ENCODE measurements at places on chromosomes 2 and 18. TPM values are rescaled to one million over a fixed set of nuclear protein-coding genes. Genes with fewer than 3 reads are reported as not detected.
A peak's percentile ranks its signal among the peaks of the same experiment; 100 is the strongest.

Gene ANKRD23
- 4.4 TPM for polyA plus RNA-seq

DNA sequence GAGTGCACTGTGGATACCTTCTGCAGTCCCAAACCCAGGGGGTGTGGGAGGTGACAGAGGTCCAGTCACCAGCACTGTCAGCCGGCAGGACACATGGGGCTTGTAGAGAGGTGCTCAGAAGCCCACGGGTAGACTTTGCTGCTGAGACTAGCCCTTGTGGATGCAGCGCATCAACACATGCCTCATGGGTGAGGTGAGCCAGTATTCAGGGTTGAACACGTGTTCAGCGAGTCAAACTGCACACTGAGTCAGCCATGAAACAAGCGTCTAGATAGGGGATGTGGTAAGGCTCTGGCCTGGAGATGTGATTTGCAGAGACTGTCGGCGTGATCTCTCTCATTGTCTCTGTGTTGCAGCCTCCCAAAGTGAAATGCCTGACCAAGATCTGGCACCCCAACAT, 35.8 kb upstream of the SCLY start:
- DNase-seq, result no peak

Gene CNDP1
- 1.6 TPM for polyA plus RNA-seq

DNA sequence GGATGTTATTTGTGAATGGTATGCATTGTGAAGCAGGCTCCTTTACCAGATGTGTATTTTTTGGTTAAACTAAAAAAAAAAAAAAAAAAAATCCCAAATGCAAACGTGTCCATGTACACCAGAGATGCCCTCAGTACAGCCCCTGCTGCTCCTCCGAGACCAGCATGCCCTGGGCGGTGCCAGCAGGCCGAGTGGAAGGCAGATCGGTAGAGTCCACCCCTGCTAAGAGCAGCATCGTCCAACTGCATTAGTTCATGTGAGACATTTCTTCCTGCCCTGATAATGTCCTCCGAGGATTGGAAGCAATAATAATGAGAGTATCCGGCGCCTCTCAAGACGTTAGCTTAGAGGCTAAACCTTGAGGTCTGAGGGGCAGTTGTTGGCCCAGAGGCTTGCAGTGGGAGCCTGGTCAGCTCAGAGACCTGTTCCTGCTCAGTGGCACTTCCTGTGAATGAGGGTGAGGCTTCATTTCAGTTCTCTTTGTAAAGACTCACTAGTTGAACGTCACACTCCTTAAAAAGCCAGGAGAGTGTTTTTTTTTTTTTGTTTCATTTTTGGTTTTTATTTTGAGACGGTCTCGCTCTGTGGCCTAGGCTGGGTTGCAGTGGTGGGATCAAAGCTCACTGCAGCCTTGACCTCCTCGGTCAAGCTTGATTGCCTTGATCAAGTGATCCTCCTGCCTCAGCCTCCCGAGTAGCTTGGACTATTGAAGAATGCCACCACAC, 5.6 kb downstream of the SLC66A3 start:
- no peak for DNase-seq

DNA sequence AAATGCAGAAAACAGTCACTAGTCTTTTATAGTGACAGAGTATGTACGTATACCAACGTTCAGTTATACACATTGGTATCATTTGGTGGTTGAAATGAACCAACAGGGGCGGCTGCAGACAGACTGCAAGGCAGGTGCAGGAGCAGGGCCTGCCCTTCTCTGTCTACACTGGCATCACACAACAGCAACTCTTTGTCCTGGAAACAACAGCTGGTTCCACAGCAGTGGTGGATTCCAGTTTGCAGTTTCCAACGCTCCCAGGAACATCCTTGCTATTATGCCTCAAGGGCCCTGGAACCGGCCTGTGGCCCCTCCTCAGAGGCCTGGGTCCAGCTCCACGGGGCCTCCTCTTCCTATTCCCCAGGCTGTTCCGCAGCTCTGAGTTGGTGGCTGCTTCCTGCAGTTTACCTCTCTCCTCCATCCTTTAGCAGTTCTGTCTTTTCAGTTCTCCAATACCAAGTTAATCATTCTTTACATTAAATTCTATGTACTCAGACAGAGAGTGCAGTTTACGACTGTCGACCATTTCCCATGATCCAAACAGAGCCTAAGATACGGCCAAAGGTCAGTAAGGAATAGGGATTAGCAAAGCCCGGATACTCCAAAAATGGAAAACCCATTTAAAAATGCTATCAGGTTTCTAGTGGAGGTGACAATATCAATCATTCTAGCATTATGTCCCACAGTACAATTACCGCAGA, 87.8 kb downstream of the NOL10 start:
- no peak for DNase-seq

Gene FMNL2
- 108 TPM for polyA plus RNA-seq

Gene ACADL
- polyA plus RNA-seq, result 2.3 TPM

Gene ICA1L
- polyA plus RNA-seq, result 13.1 TPM

Gene COL4A4
- polyA plus RNA-seq, result 1.1 TPM

DNA sequence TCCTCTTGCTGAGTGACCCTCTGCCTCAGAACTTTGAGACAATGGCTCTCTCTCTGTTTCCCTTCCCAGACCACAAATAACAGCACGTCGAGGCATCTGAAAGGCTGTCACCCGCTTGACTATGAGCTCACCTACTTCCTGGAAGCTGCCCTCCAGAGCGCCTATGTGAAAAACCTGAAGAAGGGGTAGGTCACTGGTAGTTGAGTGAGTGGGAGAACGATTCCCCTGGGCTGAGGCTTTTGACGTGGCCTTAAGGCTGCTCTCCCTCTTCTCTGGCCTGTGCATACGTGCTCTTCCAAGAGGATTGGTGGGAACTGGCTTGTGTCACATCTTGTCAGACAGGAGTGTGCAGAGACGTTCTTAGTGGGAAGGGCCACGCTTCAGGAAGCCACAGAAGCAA, 63.1 kb upstream of the MCFD2 start:
- no peak for DNase-seq

DNA sequence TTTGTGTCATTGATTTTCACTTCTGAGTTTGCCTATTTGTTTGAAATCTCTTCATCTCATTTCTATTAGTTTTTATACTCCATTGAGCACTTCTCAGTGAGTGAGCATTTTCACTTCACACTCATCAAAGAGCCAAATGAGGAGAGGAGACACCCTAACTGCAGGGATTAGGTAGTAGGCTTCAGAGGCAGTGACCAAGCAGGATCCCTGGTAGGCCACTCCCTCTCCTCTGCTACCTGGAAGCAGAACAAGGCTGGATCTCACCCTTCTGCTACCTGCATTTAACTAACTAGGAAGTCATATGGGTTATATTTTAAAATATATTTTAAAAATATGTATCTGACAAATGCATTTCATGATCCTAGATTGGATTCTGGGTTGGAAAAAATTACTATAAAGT, 52.7 kb downstream of the SEMA4F start:
- DNase-seq, result no peak

- no peak for DNase-seq
Observed at GRCh38 chr18:31211047-31211446, 48.4 kb upstream of the DSC1 start.

DNA sequence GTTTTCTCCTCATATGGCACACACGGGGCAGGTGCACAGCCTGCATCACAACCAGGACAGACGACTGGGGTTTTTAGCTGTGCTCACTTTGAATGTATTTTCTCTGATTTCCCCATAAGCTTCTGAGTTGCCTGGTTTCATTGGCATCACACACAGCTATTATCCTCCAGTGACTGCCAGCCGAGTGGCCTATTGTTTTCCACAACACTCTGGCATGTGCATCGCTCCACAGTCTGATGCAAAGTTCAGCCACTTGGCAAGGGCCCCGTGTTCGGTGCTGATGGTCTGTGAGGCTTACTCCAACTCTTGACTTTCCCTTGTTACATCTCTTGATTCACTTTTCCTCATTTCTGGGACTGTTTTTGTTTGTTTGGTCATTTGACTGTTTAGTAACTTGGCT, 593.1 kb downstream of the CBLN2 start:
- DNase-seq, result no peak

GRCh38 chr2:8170552-8171327, 511.1 kb upstream of the ID2 start:
- DNase-seq, result no peak

DNA sequence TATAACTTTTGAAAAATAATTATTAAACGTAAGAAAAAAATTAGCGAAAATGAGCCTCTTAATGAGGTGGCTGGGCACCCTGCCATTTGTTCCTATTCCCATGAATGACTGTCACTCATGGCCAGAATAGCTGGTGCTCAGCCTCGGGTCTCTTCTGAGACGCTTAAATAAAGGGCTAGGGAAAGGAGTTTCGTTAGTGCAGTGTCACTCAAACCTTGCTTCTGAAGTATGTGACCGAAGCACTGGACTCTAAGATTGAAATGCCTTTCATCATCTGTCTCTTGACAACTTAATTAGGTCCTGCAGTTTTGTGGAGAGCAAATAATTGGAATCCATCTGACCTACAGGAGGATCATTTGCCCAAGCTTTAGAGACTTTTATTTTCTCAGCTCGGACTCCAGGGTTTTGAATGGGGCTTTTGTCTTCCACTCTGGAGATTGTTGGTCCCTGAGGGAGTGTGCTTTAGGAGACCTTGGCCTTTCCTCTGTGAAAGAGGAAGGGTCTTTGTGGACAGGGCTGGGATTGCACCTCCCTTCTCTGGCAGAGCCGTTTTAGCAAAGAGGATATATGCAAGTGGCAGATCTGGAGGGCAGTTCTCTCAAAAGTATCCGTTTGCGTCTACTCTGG, 42.3 kb upstream of the FHOD3 start:
- no peak for DNase-seq

GRCh38 chr18:63025251-63026090, 294.1 kb downstream of the BCL2 start:
- DNase-seq, result no peak

GRCh38 chr2:205967391-205968075, 118.4 kb downstream of the INO80D start:
- no peak for DNase-seq

GRCh38 chr2:120825370-120826259, 89.9 kb downstream of the GLI2 start:
- no peak for DNase-seq

- peak; percentile 49 for DNase-seq
Observed at GRCh38 chr18:78407466-78407844, 572.2 kb upstream of the SALL3 start.

DNA sequence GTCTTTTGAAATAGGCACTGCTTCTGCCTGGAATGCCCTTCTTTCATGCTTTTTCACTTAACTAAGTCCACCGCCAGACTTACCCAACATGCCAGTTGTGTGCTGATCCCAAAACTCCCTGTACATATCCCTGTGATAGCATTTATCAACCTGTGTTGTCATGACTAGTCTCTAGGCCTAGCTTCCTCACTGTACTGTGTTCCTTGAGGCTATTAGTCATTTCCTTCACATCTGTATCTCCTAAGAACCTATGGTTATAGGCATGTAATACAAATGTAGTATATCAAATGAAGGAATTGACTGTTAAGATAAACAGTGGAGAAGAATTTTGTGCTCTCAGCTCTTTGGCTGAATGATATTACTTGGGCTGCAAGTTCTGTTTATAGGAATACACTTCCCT, 184.3 kb downstream of the CYRIA start:
- DNase-seq, result no peak

DNA sequence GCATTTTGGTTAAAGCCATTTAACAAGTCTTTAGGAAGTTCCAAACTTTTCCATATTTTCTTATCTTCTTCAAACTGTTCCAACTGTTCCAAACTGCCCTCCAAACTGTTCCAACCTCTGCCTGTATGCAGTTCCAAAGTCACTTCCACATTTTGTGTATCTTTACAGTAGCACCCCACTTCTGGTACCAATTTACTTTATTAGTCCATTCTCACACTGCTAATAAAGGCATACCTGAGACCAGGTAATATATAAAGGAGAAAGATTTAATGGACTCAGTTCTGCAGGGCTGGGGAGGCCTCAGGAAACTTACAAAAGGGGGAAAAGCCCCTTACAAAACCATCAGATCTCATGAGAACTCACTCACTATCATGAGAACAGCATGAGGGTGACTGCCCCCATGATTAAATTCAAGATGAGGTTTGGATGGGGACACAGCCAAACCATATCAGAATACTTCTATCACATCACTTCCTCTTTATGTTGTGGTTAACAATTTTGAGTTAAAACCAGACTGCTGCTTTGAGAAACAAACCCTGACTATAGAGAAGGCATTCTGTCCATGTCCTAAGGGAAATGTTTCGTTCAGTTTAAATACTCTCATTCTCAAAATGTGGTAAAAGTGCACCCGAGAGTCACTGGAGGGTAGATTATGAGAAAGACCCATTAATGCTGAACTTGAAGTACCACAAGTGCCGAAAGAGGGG, 11.0 kb downstream of the IL18R1 start:
- DNase-seq, result no peak

DNA sequence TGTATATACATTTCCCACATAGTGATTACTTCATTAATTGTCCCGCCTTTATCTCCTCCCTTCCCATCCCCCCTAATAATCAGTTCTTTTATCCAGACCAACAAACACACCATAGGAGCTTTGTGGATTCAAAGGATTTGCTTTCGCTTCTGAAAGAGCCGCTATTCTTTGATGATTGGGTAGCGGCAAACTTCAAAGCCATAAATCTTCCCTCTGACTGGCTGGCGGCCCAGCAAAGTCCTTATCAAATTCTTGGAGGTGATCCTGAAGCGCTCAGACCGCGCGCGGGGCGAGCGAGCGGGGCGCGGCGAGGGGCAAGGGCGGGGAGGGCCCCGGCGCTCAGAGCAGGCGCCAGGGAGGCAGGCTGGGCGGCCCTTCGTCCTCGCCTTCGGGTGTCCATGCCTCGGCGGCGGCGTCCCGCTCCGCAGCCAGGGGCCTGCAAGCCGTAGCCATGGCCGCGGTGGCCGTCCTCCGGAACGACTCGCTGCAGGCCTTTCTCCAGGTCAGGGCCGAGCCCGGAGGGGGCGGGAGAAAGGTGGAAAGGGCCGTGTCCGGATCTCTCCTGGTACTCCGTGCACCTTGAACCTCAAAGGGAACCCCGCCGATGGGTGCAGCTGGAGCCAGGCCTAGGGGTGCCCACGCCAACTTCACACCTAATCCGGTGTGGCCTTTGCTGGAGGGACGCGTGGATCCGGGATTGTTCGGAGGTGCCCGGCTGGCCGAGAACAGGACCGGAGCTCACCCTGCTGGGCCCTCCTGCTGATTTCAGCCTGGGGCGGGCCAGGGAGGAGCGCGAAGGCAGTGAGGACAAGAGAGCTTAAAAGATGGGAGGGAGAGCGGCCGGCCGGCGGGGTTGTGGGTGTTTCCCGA, at the start of gene SP5:
TSS of gene SP5 (plus strand) at position 276 of the 870 bp plus-strand sequence. CDS start at position 452, 176 bp downstream.
- DNase-seq, result no peak

All from left renal pelvis (tissue), 4 donors.